ENCODE measurements at places on chromosomes 6 and 20.
A peak's percentile ranks its signal among the peaks of the same experiment; 100 is the strongest.

DNA sequence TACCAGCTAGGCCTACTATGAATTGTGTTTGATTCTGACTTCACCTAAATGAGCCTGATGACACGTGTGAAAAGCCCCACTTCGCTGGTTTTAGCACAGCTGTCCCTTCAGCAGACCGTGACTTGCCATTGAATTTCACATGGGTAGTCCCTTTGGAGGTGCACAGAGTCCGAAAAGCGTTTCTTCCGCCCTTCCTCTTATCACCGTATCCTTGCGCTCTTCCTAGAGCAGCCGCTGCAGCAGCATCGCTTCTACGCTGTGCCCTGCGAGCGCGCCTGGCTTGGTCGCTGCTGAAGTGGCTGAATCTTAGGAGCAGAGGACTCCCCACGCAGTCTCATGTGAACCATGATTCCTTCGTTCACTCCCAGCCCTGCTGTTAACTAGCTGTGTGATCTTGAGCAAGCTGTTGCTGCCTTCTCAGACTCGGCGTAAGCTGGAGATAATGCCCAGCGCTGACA, 127.0 kb downstream of the PACRG start:
- no peak for DNase-seq

GRCh38 chr6:29757282-29757681, 34.0 kb downstream of the HLA-F start:
- no peak for DNase-seq

DNA sequence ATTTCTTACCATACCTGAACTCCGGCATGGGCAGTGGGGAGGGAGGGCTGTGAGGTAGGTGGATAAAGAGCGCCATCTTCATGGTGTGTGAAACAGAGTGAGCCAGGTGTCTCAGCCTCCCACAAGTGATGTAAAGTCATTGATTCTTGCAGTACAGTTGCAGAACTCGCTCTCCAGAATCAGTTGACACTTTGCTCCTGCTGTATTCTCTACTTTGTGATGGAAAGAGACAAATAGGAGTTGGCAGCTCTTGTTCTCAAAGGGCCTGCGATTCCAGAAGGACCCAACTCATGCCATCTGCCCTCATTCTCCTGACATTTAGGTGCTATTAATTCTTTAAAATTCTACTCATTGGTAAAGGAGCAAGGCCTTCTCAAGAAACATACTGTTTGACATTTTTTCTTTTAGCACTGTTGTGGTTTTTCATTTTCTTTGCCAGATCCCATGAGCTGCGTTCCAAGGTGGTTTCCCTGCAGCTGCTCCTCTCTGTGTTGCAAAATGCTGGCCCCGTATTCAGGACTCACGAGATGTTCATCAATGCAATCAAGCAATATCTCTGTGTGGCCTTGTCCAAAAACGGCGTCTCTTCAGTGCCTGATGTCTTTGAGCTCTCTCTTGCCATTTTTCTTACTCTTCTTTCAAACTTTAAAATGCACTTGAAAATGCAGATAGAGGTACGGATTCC, 49.3 kb downstream of the ARFGEF2 start:
- no peak for DNase-seq

DNA sequence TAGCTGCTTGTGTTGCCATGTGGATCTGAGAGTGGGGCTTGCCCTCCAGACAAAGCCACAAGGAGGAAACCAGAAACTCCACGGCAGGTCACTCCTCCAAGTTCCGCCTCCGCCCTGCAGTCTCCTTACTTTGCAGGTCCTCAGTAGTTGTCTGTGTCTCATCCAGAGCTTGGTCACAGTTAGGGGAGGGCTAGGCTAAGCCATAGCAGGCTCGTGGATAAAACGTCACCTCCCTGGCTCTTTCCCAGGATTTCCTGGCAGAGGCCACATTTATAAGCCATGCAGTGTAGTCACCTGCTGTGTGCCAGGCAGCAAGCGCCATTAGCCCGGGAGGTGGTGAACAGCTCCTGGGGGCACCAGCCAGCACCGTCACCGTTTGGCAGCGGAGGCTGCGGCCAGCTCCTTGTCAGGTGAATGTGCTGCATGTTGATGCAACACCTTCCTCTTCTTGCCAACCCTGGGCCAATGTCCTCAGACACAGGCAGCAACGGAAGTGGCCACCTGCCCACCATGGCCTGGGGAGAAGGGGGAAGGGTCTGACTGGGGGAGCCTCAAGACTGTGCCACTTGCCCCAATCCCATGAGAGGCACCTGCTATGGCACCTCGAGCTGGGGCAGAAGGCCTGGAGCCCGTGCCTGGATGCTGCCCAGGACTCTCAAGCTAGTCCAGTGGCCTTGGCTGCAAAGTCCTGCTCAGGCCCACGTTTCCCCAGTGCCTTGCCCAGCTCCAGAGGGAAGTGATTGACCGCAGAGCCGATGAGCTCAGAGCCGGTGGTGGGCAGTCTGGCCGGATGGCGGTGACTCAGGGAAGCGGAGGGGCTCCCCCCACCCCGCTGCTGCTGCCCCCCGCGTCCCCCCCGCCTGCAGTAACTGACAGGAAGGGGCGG, 39.0 kb upstream of the SLCO4A1 start:
- DNase-seq = peak; percentile 65

GRCh38 chr6:85078058-85078457, 313.7 kb upstream of the TBX18 start:
- peak; percentile 74 for DNase-seq

GRCh38 chr6:32436995-32437836, 2.5 kb upstream of the HLA-DRA start:
- DNase-seq = no peak

- DNase-seq = no peak
Measured at GRCh38 chr6:154500769-154501577, 9.5 kb downstream of the CNKSR3 start.

DNA sequence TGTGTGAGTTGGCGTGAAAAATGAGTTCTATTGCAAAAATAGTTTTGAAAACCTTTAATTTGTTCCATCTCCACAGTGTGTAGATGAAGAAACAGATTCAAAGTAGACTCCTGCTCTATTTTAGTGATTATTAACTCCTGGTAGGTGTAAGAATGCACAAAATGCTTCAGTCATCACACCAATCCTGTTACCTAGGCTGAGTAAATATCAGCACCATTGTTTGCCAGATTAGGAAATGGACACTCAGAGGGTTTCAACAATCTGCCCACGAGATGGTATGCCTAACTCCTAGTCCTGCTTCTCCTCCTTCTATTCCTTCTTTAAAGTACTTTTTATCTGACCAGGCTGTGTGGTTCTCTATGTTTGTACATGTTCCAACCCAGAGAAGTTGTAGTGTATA, 108.9 kb upstream of the AHI1 start:
- DNase-seq = no peak

- peak; percentile 35 for DNase-seq
Measured at GRCh38 chr6:32852844-32853540, 512 bp downstream of the TAP1 start.
